Activated CD8-positive, alpha-beta T cell treated with anti-CD3 and anti-CD28 coated beads, Interleukin-2, amount 10 ng/mL, durations not matched to agents 7 days and 5 days (primary cell): ENCODE measurements at places on chromosomes 16 and 17.

DNA sequence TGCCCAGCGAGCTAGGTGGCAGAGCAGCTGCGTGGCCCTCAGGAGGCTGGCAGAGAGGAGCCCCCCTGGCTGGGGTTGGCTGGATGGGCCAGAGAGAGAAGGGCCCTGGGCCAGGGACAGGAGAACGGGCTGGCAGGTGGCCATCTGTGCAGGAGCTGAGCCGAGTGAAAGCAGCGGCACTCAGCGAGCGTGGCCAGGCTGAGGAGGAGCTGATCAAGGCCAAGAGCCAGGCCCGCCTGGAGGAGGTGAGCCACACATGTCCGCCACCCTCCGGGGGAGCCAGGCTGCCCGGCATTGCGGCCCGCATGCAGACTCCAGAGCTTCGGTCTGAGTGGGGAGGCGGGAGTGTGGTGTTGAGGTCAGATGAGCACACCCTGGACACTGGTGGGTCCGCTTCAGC is 2.1 kb upstream of the RAC3 start:
- H3K4me1 ChIP-seq: peaks cover 38% of the 10 kb centered on the region
- peak overlapping the region; percentile 69 for H3K27ac ChIP-seq
- no peak for DNase-seq
- no peaks in the 10 kb centered on the region for H3K27me3 ChIP-seq

DNA sequence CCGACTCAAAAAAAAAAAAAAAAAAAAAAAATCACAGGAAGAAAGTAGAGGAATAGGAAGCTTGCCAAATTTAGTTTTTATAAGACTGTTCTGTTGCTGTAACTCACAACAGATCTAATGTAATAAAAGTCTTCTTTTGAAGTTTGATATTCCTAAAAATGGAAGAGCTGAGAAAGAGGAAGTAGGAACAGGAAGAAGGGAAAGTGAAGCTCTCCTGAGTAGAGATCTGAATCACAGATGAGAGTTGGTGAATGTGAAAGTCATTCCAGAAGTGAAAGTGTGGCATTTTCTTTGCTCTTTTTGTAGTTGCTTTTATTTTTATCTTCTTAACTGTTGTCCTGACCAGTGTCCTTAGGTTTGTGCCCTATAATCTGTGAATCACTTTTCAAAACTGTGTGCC is 2.1 kb downstream of the NMT1 start:
- DNase-seq: no peak
- H3K27ac ChIP-seq: peak overlapping the region; percentile 34
- H3K4me3 ChIP-seq: peak overlapping the region; percentile 90
- H3K36me3 ChIP-seq: peaks cover 29% of the 10 kb centered on the region
- peaks cover 42% of the 10 kb centered on the region for H3K4me1 ChIP-seq
- no peaks in the 10 kb centered on the region for H3K27me3 ChIP-seq

GRCh38 chr16:49369651-49370611 is 3.7 kb upstream of the C16orf78 start:
- H3K27ac ChIP-seq: no peak overlapping the region
- no peaks in the 10 kb centered on the region for H3K36me3 ChIP-seq
- no peak for DNase-seq
- peaks cover 3% of the 10 kb centered on the region for H3K27me3 ChIP-seq
- no peaks in the 10 kb centered on the region for H3K4me1 ChIP-seq

GRCh38 chr17:19371259-19372010 is 6.9 kb upstream of the MAPK7 start:
- H3K27me3 ChIP-seq: peaks cover 10% of the 10 kb centered on the region
- peak overlapping the region; percentile 6 for H3K4me3 ChIP-seq
- H3K4me1 ChIP-seq: peaks cover 58% of the 10 kb centered on the region
- peak overlapping the region; percentile 86 for H3K27ac ChIP-seq
- no peaks in the 10 kb centered on the region for H3K36me3 ChIP-seq
- peak; percentile 38 for DNase-seq

DNA sequence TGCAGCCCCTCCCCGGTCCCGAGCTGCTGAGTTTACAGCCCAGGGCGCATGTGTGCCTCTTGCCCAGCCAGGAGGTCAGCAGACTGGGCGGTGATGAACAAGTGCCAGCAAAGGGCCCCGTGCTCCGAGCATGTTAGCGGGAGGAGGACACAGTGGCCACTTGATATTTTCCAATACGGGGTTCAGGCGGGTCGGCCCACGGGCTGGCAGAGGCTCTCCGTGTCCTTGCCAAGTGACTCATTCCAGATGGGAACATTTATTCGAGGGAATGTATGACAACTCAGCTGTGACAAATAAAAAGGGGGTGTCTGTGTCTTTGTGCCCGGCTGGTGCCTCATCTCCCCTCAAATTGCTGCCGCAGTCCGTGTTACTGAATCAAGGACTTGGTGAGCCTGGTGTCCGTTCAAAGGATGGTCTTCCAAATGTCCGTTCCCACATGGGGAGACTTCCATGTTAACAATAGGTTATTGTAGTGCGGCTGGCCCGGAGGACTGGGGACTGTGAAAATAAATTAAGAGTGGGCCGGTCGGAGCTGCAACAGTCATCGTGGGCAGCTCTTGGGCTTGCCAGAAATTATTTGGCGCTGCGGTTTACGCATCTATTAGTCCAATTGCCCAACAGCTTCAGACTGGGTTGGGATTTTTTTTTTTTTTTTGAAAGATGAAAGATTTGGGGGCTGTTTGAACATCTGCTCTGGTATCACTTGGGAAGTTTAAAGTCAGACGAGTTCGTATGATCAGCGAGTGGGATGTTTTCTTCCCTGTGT is 174.0 kb upstream of the CIBAR2 start:
- no peak for DNase-seq
- no peaks in the 10 kb centered on the region for H3K36me3 ChIP-seq
- H3K27me3 ChIP-seq: no peaks in the 10 kb centered on the region
